ENCODE measurements at places on chromosomes 11 and 22. TPM values are rescaled to one million over a fixed set of nuclear protein-coding genes. Genes with fewer than 3 reads are reported as not detected.

Gene SCGB1A1
- not detected for total RNA-seq

Gene CADM1
- total RNA-seq: not detected

Gene LIF
- 455 TPM for total RNA-seq

Gene DBX1
- total RNA-seq: not detected

Gene MS4A6A
- not detected for total RNA-seq

Gene ZNF214
- not detected for total RNA-seq

Gene HBG2
- total RNA-seq: not detected

Gene CCDC87
- total RNA-seq: 0.29 TPM

Gene RIMBP3C
- 0.34 TPM for total RNA-seq

Gene ZC3H12C
- 5.7 TPM for total RNA-seq

Gene MYO7A
- total RNA-seq: 0.29 TPM

Gene ZNF280A
- total RNA-seq: not detected

Gene GRIA4
- total RNA-seq: not detected

Gene MS4A12
- total RNA-seq: not detected

Gene P2RY6
- not detected for total RNA-seq
